ENCODE measurements at places on chromosomes 3 and 15. TPM values are rescaled to one million over a fixed set of nuclear protein-coding genes. Genes with fewer than 3 reads are reported as not detected.

HACD2 gene
- 13.3 TPM for total RNA-seq

LARP6 gene
- 61.9 TPM for total RNA-seq

ITIH1 gene
- total RNA-seq, result not detected

HESX1 gene
- not detected for total RNA-seq

CPN2 gene
- not detected for total RNA-seq

CORO2B gene
- total RNA-seq, result 11.2 TPM

ULK3 gene
- total RNA-seq, result 4.4 TPM

FOXB1 gene
- not detected for total RNA-seq

Data from smooth muscle cell of the coronary artery (primary cell).